ENCODE measurements at places on chromosomes 7 and 10. TPM values are rescaled to one million over a fixed set of nuclear protein-coding genes. Genes with fewer than 3 reads are reported as not detected.
A peak's percentile ranks its signal among the peaks of the same experiment; 100 is the strongest.

GRCh38 chr10:99569961-99570360 lies 37.2 kb downstream of the NKX2-3 start:
- DNase-seq: no peak

Gene TIMM23B
- total RNA-seq: 14.4 TPM

- no peak for DNase-seq
These were observed 67.8 kb downstream of the SLC13A1 start for GRCh38 chr7:123131961-123132360.

DNA sequence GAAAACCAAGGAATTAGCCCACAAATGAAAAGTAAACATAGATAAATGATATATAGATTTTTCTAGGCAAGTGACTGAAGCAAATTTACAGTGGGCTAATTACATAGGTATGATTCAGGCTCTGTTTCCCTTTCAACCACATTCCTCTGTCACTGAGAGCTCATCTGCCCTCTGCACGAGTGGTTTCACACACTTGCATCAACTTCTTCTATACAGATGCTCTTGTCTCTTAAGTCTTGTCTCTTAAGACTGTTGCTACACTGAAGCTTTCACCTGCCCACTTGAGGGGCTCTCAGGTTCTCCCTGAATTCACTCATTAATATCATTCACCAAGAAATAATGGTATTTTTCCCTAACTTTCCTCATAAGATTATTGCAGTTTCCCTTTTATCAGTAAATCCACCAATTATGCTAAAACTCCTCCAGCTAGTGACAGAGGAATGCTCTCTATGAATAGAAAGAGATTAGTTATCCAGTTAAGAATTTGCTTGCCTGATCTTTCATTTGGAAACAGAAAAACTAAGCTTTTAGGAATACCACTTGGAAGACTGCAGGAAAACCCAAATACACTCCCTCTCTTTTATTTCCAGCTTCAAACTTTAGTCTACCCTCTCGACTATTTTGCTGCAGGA lies 95.7 kb downstream of the ELAPOR2 start:
- DNase-seq: no peak

DNA sequence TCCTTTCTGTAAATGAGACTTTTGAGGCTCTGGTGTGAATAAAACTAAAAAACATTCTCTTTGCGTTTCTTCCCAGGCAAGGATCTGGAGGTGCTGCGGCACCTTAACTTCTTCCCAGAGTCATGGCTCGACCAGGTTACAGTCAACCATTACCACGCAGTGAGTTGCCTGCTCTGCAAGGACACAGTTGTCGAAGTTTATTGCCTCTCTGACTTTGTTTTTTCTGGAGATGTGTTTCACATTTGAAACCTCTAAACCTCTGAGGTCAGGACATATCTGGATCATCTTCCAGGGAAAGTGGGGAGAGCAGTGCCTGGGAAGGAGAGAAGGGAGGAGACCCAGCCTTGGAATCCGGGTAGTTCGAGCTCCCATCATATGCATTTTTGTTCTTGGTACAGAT lies 43.4 kb upstream of the PLEKHA1 start:
- DNase-seq: no peak

DNA sequence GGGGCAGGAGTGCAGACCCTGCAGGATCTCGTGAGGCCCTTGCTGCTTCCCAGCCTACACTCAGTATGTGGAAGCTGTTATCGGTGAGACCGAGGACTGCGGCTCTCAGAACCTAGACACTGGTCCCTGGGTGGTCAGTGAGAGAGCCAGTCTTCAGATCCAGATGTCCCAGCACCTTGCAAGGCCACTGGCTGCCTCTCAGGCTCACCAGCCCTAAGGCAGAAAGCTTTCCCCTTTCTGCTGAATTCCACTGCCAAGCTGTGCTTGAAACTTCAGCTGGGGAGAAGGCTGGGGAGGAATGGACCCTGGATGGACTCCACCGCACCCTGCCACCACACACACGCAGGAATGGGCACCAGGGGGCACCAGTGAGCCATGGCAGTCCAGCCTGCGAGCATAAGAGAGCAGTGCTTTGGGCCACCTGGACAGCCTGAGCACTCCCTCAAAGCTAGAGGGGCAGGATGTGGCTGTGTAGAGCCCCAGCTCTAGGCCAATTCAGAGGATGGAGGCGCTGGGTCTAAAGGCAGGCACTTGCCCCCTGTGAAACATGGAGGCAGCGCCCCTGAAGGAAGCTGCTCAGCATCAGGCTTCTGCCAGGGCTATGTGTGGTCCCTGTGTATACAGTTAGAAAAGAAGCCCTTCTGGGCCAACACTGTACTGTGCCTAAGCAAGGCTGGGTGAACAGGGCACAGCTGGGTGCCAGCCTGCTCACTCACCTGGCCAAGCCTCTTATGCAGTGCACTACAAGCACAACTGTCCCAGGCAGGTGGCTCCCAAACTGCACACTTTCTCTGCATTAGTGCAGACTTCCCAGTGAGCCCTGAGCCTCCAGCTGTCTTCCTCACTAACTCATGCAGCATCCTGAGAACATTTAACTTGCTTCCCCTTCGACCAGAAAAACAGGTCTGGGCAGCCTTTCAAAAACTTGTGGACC lies 21.6 kb downstream of the TMEM72 start:
- peak; percentile 72 for DNase-seq

DNA sequence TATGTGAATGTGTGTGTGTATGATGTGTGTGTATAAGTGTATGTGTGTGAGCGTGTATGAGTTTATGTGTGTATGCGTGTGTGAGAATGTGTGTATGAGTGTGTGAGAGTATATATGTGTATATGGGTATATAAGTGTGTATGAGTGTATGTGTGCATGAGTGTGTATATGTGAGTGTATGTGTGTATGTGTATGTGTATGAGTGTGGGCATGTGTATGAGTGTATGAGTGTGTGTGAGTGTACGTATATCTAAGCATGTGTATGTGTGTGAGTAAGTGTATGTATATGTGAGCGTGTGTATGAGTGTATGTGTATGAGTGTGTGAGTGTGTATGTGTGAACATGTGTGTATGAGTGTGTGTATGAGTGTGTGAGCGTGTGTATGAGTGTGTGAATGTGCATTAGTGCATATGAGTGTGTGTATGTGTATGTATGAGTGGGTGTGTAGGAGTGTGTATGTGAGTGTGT lies 12.9 kb downstream of the SLC13A4 start:
- no peak for DNase-seq

- peak; percentile 13 for DNase-seq
These were observed 233.9 kb upstream of the CACNA2D1 start for GRCh38 chr7:82677493-82677892.

- no peak for DNase-seq
These were observed 271.2 kb upstream of the IGFBP3 start for GRCh38 chr7:46192271-46192670.

Gene MOGAT3
- not detected for total RNA-seq

DNA sequence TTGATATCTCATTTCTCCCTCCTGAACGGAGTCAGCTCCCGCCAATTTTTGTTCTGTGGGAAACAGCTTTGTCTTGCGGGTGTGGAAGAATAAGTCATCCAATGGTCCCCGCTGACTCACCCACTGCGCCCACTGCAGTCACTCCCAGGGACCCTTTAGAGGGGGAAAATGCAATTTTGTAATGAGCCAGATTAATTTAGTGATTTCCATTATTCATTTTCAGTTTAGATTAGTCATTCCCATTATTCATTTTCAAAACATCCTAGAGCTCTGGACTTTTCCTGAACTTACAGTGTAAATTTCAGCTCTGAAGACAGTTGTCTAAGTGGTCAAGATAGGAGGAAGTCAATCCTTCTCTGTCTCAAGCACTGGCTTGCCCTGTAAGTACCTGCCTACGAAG lies 154.9 kb upstream of the TMEM72 start:
- peak; percentile 74 for DNase-seq

- DNase-seq: no peak
These were observed 106.4 kb downstream of the CAMK1D start for GRCh38 chr10:12455766-12456165.

DNA sequence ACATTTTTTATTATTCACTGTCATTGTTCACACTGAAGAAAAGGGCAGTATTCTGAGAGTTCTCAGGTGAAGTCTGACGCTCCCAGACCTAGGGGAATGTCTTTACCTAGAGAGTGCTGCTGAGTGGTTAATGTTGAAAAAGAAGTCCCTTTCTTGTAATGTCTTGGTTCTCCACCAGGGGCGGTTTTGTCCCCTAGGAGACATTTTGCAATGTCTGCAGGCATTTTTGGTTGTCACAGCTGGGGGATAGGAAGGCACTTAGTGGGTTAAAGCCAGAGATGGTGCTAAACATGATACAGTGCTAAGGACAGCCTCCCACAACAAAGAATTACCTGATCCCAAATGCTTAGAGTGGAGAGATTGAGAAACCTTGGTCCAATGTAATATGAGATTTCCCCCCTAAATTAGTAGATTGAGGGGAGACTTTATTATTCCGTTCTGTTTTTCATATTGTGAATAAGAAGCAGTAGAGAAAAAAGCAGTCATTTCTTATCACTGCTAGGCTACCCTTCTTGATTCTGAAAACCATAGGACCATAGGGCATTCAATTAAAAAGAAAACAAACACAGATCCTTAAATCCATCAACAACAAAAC lies 13.1 kb downstream of the UMAD1 start:
- peak; percentile 34 for DNase-seq

- peak; percentile 76 for DNase-seq
These were observed 52.0 kb downstream of the KLRG2 start for GRCh38 chr7:139431459-139431858.

Gene MRC1
- not detected for total RNA-seq

DNA sequence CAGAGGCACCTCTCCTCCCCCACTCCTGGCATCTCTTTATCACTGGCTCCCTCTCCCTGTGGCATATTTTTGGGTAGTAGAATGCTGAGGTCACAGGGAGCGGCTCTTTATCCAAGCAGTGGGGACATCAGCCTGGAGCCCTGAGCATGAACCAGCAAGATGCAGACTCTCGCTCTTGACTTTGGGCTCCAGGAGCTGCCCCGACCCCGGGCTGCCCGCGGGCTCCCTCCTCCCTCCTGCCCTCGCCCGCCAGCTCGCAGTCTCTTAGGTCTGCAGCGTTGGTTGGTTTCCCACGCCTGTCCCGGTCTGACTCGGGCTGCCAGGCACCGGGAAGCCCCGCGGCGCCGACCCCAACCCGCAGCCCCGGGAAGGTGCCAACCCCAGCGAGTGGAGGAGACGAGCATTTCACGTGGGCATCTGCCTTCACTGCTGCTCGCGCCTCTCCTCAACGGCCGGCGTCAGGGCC lies 1.3 kb downstream of the INSYN2A start:
- peak; percentile 45 for DNase-seq

GRCh38 chr7:32436146-32436928 lies 53.8 kb downstream of the LSM5 start:
- no peak for DNase-seq

Gene LAMB4
- total RNA-seq: not detected

GRCh38 chr10:66823301-66823700 lies 102.5 kb upstream of the LRRTM3 start:
- no peak for DNase-seq

DNA sequence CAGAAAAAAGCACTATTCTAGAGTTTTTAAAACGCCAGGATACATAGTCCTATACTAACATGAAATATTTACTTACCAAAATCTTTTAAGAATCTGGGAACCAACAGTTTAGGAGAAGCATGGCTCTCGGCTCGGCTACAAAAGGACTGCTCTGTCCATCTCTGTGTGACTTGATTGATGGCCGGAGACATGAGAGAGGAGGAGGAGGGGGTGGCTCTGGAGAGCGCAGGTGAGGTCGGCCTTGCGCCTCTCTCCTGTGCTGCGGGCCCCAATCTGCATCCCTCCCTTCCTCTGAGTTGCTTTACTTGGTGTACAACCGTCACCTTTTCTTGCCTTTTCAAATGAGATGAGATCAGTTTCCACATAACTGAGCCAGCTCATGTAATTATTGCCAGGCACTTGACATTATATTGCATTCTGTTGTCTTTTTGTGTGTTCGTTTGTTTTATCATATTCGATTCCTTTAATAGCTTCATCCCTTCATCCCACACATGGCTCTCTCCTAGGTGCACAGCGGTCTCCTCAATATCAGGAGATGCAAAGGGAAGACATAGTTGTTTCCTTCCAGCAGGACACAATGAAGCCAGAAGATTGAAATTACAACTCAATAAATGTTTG lies 87.8 kb upstream of the KLF6 start:
- DNase-seq: no peak

Gene ANKRD61
- total RNA-seq: 0.23 TPM

GRCh38 chr10:44703241-44704155 lies 207.6 kb upstream of the TMEM72 start:
- DNase-seq: peak; percentile 79

Gene EPHA1
- not detected for total RNA-seq

GRCh38 chr7:44536090-44536489 lies 5.0 kb downstream of the NPC1L1 start:
- DNase-seq: no peak

GRCh38 chr10:71072823-71073210 lies 139.6 kb upstream of the UNC5B start:
- no peak for DNase-seq

Gene MSMB
- total RNA-seq: not detected

DNA sequence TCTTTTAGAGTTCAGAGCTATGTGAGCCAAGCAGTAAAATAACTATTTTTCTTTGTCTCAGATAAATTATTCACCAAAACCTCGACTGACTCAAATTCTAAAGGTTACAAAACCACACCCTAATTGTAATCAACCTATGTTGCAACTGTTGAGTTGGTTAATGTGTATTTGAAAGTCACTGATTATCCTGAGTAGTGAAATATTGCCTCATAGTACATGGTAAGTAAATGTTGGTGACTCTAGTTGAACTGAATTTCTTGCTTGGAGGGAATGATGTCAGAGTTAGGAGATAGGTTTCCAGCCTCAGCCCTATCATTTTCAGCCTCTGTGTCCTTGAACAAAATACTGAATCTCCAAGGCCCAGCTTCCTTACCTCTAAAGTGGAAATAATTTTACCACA lies 3.0 kb upstream of the CYP2C18 start:
- DNase-seq: no peak

All from LHCN-M2 (cell line).